ENCODE measurements at places on chromosomes 7 and 10.

GRCh38 chr7:115300231-115300870, 378.5 kb downstream of the MDFIC start:
- DNase-seq, result peak; percentile 10

- DNase-seq, result no peak
Observed at GRCh38 chr10:61397175-61397986, 55.8 kb downstream of the TMEM26 start.

DNA sequence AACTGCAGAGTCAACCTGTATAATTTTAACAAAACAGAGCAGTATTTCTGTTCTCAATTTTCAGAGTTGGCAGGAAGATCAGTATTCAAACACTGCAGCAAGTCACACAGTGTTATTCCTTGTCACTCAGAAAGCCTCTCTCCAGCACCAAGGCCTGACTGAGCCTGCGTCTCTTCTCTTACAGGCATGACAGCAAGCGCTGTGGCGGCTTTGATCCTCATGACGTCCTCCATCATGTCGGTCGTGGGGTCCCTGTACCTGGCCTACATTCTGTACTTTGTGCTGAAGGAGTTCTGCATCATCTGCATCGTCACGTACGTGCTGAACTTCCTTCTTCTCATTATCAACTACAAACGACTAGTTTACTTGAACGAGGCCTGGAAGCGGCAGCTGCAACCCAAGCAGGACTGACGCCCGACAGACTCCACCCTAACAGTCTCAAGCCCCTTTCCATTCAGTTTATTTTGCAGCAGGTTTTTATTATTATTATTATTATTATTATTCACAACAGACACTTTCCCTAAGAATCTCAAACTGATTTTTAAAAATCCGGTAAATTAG, 28.0 kb downstream of the GUSB start:
- no peak for DNase-seq

DNA sequence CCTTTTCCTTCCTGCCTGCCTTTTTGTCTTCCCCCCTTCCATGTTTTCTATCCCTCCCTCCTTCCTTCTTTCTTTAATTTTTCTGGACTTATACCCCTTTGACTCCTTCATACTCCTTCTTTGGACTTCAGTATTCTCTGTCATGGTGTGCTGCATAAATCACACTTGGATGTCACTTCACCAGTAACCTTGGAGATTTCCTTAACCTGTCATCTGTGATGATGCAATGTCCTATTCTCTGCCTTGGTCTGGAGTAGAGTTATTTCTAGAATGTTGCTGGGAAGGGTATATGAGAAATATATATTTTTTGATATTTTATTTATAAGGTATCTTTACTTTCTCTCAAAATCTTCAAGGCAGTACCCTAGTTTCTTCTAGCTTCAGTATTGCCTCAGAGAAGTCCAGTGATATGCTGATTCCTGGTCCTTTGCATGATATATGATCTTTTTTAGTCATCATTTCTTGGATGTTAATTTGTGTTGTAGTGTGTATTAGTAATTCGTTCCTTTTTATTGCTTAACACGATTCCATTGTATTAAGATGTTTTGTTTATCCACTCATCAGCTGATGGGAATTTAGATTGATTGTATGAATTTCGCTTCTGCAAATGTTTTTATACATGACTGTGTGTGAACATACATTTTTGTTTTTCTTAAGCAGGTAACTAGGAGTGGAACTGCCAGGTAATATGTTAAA, 206.9 kb upstream of the MBL2 start:
- no peak for DNase-seq

- no peak for DNase-seq
Observed at GRCh38 chr10:33861016-33861704, 526.7 kb upstream of the NRP1 start.

DNA sequence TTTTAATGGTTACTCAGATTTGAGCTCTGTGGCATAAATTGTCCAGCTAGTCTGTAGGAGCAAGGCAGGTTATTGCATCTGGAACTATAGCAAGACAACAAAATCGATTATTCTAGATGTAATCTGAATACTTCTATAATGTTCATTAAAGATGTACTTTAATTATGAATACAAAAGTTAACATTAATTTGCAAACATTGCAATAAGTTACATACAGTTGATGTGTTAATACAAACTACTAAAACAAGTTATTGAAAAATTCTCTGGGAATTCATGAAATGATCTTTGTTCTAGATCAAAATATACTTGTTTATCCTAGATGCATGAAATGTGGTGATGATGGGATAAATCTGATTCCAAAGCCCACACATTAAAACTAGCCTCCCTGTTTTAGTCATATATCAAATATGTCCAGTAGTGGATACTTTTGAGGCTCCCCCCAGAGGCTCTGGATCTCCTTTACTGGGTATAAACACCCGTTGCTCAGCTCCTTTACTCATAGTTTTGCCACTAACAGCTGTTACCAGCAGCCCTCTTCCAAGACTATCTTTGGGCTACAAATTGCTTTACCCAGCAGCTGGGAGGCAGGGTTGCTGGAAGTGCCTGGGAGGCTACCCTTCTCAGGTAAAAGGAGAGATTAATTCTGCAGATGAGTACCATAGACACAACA, 78.1 kb downstream of the ARL4A start:
- no peak for DNase-seq

Data from brain microvascular endothelial cell (primary cell).